ENCODE measurements at places on chromosomes 3 and 15.

DNA sequence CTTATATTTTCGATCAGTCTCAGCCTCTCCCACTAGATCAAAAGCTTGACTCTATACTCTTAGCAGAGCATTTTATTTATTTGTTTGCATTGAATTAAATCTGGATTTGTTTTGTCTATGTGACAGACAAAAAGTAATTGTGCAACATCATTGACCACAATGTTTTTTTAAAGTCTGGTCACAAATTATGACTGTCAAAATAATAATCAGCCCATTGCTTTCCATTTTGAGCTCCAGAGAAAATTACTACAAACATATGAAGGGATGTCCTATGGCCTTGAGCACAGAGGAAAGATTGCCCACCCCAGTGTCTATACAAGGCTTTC, 82.3 kb downstream of the FSIP1 start:
- no peak for DNase-seq

DNA sequence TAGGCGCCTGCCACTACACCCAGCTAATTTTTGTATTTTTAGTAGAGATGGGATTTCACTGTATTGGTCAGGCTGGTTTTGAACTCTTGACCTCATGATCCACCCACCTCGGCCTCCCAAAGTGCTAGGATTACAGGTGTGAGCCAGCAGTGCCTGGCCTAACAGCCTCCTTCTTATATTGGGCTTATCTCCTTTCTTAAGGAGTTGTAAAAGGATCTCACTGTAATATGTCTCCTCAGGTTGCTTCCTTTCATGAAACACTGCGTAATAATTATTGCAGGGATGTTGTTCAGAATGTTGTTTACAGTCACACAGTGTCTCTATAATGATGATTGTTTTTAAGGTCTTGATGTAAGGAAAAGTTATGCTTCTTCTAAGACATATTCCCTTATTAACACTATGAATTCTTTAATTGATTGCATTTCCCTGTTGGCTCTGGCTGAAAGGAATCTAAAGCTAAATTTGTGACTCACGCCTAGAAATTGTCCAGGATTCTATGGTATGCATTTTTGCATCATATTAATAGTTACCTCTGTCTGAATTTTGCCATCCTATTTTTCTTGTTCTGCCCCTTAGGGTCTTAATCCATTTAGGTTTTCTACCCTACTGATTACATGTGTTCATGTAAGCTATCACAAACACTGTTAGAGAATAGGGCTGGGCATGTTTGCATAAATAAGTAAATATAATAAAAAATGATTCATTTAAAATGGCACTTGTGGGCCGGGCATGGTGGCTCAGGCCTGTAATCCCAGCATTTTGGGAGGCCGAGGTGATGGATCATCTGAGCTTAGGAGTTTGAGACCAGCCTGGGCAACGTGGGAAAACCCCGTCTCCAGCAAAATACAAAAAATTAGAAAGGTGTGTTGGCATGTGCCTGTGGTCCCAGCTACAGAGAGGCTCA, 24.5 kb upstream of the RNF111 start:
- no peak for DNase-seq

- no peak for DNase-seq
These were observed 5.4 kb upstream of the SEC11A start for GRCh38 chr15:84721371-84721770.

DNA sequence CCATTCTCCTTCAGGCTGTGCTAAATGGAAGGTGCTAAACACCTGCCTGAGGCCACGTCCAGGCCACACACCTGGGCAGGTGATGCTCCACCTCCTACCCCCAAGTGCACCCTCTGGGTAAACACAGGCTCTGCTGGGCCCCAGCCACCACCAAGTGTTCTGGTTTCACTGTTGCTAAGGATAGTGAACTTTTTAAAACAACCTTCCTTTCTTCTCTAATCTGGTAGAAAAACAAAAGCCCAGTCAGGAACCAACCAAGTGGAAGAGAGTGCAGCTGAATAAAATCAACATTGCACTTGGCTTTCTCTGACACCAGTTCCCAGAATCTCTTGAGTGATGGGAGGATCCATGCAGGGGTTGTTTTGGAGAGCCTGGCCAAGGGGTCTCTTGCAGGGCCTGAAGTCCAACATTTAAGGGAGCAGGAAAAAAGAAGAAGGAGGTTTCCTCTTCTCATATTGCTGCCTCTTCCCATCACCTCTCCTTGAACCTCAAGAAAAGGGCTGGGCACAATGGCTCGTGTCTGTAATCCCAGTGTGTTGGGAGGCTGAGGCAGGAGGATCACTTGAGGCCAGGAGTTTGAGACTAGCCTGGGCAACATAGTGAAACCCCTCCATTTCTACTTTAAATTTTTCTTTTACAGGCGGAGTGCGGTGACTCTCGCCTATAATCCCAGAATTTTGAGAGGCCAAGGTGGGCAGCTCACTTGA, 26.2 kb upstream of the ATP13A3 start:
- DNase-seq, result peak; percentile 93

DNA sequence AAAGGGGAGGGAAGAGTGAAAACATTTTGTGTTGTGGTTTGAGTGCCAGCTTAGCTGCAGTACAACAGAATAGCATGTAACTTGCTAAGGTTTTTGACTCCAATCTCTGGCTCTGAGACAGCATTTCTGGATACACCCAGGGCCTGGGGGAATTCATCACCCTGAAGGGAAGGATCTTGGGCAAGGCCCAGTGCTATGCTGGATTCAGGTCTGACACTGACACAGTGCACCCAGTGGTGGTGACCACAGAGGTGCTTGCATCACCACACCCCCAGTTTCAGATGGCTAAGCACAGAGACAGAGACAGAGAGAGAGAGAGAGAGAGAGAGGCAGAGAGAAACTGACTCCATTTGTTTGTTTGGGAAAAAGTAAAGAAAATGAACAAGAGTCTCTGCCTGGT, 74.1 kb upstream of the KBTBD8 start:
- no peak for DNase-seq
